ENCODE measurements at places on chromosomes 5 and 9.
A peak's percentile ranks its signal among the peaks of the same experiment; 100 is the strongest.

DNA sequence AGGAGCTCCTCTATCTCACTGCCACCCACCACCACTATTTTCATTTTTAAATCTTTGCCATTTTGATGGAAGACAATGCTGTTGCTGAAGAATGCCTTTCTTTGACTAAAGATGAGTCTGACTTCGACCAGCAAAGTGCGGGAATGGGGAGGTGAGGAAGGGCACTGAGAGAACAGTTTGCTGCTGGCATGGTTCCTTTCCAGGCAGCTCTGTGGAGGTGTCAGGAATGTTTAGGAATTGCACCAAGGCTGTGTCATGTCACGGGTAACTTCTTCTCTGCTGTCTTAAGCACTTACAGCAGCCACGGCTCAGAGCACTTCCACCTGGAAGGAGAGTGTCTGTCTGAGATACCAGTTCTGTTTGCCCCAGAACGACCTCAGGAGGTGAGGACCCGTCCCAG is 41.4 kb upstream of the SHB start:
- ATAC-seq = no peak

- ATAC-seq = no peak
These were observed 1496.2 kb upstream of the CDH6 start for GRCh38 chr5:29697278-29697677.

- no peak for ATAC-seq
These were observed 22.6 kb downstream of the PSMD5 start for GRCh38 chr9:120820095-120820494.

- ATAC-seq = no peak
These were observed 313 bp downstream of the LCN12 start for GRCh38 chr9:136952321-136952850.

DNA sequence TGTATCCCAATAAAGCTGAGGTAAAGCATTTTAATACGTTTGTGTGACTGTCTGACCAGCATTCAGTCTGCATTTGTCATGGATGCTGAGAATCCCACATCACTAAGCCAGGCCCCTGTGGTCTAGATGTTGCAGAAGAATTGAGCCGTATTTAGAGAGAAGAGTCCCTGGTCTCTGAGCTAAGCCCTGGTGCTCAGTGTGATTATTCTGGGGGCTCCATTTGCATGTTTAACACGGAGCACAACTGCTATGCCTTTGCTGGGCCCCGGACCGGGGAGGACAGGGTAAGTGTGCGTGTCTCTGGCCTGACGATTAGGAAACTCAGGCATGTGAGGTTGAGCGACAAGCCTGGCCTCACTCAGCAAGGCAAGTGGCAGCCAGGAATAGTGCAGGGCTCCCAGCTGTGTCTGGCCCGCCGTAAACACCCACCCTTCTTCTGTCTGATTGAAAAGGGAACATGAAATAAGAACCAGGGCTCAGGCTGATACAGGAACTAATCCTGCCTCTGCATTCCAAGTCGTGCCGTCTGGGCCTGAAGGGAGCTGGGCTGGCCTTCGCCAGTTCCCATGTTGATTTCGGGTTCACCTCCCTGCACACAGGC is 22.3 kb downstream of the FAM78A start:
- ATAC-seq = peak; percentile 40

DNA sequence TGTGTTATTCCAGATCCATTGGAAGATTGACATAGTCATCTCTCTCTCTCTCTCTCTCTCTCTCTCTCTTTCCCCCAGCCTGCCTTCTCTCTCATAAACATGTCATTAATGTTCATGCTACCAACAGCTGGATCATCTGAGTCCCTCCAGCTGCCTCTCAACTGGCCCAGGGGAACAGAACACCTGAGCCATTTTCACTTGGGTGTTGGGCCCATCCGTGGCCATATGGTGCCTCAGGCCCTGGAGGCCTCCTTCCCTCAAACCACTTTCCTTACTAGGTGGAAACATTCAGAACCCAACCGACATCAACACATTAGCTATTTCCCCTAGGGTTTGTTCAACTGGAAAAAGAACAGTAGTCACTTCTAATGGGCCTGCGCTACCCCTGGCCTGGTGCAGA is 196.2 kb downstream of the FRMD3 start:
- ATAC-seq = no peak

GRCh38 chr9:132590318-132591182 is 8.1 kb downstream of the BARHL1 start:
- ATAC-seq = no peak

GRCh38 chr9:94576131-94576530 is 17.5 kb downstream of the FBP2 start:
- ATAC-seq = no peak

GRCh38 chr5:80860924-80861613 is 99.1 kb upstream of the RASGRF2 start:
- ATAC-seq = no peak

DNA sequence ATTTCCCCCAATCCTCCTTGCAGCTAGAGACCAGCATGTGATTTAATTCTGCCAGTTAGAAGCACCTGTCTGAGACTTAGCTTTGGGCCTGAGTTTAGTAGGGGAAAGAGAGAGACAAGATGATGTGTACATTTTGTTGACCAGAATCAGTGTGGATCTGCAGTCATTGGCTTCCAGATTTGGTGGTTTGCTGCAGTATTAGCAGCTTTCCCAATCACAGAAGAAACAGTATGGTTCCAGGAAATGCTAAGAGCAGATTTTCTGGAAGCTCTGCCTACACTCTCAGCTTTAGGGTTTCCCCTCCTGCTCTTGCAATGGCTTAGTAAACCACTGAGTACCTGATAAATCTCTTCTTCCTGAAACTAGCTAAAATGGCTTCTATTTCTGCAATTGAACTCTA is 48.8 kb upstream of the FREM1 start:
- ATAC-seq = no peak

DNA sequence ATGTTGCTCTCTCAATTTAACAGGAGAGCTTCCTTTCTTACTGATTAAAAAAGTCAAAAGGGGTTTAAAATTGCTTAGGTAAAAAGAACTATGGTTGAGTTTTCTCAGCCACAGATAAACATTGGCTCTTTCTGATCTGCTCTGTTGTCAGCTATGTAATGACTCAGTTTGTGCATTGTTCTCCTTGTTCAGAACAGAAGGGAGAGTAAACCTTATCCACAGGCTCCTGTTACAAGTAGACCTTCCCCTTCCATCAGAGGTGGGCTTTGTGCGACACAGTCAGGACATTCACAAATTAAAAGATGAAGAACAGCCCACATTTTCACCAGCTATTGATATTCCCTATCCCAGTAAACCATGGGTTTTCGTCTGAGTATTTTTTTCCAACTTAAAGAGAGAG is 236.3 kb upstream of the SEMA6A start:
- no peak for ATAC-seq

DNA sequence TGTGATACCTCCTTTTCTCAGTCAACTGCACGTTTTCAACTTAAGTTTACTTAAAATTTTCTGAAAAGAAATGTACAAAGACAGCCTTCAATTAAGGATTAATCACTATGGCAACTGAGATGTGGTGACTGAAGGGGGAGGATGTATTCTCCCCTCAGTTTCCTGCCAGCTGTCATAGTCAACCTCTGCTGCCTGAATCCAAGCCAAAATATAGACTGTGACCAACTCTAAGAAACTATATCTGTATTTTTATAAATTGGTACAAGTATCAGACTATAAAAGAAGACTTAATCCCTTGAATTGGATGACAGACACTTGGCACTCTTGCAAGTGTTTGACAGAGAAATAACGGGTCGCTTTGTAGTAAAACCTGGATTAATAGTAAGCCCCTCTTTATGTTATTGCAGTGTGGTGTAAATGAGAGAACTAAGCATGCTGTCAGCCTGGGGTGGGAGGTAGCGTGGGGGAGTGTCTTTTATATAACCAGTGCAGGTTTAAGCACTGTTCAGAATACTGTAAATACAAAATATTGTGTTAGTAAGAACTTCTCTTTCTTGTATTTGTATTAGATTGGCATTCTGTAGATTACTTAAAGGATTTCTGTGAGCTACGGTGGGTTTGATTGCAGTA is 106.4 kb downstream of the ERCC6L2 start:
- ATAC-seq = no peak

DNA sequence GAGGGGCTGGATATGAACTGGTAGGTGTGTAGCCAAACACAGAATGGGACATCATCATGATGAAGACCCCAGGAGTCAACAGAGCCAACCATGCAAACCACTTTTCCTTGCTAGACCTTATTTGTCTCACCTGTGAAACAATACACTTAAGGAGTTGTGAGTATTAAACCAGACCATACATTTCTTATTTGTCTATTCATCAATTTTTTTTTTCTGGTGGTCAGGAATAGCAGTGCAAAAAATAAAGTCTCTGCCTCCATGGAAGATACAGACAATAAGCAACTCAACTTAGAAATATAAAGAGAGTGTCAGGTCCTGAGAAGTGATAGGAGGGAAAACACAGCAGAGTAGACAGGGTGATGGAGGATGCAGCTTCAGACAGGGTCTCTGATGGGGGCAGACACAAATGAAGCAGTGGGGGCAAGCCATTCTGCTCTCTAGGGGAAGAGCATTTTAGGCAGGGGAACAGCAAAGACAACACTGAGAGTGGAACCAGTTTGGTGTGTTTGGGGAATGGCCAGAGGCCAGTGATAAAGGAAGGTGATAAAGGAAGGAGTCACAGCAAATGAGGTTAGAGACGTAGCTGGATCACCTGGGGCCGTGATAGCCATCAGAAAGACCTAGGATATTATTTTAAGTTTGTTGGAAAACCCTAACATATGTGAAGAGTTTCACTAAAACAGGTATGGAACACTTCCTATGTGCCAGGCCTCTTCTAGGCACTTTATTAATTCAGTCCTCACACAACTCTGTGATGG is 256.2 kb downstream of the MAN2A1 start:
- no peak for ATAC-seq

- ATAC-seq = no peak
These were observed 149.9 kb upstream of the FST start for GRCh38 chr5:53330491-53330890.

DNA sequence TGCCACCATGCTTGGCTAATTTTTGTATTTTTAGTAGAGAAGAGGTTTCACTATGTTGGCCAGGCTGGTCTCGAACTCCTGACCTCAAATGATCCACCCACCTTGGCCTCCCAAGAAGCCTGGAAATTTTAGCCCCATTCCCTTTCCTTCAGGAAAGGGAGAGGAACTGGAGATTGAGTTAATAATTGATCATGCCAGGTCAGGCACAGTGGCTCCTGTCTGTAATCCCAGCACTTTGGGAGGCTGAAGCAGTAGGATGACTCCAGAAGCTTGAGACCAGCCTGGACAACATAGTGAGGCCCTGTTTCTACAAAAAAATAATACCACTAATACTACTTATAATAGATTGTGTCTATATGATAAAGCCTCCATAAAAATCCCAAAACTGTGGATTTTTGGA is 124.6 kb downstream of the UNC13B start:
- no peak for ATAC-seq

GRCh38 chr9:127612939-127613582 is 984 bp downstream of the STXBP1 start:
- peak; percentile 59 for ATAC-seq

DNA sequence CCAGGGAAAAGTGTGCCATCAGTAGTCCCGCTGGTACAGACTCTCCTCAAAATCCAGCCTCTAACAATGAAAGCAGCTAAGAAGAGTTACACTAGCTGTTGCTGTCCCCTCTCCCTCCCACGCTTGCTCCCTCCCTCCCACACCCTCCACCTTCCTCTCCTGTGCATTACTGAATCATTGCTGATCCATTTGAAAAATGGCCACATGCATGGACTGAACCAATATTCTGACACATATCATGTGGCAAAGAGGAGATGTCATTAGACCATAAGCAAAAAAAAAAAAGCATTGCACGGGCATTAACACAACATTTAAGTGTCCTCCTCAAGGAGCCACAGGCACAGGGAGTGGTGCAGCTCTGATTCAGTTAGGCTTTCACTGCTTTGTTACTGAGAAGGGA is 37.9 kb downstream of the LHFPL2 start:
- no peak for ATAC-seq

DNA sequence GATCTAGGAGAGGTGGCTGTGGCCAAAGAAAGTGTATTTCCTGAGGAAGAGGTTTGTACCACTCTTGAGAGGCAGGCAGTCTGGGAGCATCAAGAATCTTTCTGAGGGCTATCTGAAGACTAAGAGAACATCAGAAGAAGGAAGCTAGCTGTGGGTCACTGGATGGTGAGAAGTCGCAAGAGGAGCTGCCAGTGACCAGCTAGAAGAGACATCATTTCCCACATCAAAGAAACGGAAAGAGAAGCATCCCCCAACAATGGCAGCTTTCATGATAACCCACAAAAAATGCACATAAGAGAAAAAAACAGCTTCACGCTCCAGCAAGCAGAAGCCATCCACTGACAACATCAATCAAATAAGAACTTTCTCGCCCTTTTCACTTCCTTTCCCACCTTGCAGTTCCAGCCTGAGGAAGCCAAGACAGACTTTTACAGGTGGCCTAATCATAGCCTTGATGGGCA is 25.0 kb upstream of the CEP78 start:
- ATAC-seq = no peak

DNA sequence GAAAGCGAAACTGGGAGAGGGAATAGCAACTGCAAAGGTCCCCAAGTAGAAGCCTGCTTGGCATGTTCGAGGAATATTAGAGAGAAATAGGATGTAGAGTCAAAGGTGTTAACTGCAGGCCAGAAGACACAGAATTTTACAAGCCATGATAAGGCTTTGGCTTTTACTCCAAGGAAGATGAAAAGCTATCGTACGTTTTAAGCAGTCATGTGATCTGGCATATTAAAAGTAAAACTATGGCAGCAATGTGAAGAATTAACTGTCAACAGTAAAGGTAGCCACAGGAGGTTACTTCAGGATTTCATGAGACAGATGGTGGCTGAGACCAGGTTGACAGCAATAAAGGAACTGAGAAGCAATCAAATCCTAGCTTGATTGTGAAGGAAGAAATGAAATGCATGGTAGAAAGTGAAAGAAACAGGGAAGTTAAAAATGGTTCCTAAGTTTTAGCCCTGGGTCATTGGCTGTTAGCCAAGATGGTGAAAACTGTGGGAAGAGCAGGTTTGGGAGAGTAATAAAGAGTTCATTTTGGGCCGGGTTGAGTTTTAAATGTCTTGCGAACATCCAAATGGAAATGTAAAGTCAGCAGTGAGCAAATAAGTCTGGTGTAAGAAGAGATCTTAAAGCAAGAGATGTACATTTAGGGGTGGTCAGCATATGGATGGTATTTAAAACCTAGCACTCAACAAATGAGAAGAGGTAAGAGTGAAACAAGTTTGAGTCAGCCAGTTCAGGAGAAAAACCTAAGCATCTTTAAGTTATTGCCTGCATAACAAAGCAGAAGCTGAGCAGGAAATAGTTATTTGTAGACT is 20.3 kb upstream of the TTC33 start:
- no peak for ATAC-seq

GRCh38 chr9:107483666-107484065 is 5.9 kb downstream of the KLF4 start:
- ATAC-seq = no peak

GRCh38 chr9:1759771-1760300 is 255.3 kb upstream of the SMARCA2 start:
- no peak for ATAC-seq

- no peak for ATAC-seq
These were observed 20.3 kb downstream of the FNBP1 start for GRCh38 chr9:130022566-130023143.

DNA sequence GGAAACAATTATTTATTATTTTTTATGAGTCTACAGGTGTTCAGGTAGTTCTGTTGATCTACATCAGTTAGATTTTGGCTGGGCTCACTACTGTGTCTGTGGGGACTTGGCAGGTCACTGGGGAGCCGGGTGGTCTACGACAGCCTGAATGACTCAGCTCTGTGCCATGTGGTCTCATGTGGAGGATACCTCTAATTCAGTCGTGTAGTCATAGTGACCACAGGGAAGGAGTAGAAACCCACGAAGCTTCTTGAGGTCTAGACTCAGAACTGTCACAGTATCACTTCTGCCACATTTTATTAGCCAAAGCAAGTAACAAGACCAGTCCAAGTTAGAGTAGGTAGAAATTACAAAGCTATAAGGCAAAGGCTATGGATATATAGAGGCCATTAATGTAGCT is 64.7 kb upstream of the GRAMD2B start:
- no peak for ATAC-seq

Measured in gastroesophageal sphincter (tissue), 4 donors.